ENCODE measurements at places on chromosomes 1 and 21.

DNA sequence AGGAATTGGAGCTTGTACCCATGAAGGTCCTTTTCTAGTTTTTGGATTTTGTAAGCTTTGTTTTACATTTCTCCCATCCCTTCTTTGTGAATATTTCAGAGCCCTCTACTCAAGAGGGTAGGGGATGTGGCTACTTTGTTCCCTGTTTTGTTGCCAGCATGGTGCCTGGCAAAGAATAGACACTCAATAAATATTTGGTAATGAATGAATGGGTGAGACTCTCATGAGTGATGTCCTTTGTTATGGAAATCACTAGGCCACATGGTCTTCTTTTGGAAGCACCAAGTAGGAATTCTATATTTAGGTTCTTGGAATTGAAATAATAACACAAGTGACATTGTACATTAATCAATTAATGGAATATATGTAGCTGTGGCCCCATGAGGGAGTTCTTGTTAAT lies 26.8 kb upstream of the ATP5PO start:
- no peak for DNase-seq

DNA sequence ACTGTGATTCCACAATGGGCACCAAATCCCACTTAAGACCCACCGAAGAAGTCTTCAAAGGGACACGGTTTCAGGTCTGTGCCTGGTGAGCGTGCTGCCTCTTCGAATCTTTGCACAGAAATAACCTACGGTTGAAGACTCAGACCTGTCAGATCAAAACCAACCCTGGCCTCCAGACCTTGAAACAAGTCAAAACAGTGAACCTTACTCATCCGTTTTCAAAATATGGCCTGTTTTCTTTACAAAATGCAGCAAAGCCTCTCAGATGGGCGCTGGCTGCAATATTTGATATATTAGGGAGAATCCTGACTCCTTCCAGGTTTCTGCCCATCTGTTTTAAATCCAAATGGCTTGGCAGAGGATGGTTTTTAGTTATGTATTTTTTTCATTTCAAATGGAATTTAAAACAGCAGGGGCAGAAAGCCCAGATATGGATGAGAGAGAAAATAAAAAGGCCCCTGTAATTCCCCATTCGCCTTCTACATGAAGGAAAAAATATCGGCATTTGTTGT lies 14.0 kb downstream of the JUN start:
- DNase-seq = no peak

DNA sequence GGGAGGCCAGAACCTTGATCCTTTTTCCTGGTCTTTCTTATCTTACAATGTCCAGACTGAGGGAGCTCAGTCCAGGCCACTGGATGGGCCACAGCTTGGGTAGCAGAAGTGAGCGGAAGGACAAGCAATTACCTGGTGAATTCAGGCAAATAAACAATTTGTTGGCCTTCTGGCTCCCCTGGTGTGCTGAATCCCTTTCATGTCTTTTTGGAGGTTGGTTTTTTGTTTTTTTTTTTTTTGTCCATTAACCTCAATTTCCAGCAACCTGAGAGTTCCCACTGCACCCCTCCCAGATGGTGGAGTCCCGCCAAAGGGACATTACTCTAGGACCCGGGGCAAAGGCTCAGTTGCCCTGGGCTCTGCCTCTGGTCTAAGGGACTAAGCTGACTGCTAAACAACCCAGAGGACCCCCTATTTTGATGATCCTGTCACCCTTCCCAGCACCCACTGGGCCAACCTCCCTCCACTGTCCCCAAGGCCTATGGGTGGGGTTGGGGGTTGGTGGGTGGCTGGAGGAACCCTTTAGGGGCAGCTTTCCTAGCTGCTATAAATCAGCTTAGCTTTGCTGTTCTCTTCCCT lies 85.5 kb downstream of the KCND3 start:
- no peak for DNase-seq

DNA sequence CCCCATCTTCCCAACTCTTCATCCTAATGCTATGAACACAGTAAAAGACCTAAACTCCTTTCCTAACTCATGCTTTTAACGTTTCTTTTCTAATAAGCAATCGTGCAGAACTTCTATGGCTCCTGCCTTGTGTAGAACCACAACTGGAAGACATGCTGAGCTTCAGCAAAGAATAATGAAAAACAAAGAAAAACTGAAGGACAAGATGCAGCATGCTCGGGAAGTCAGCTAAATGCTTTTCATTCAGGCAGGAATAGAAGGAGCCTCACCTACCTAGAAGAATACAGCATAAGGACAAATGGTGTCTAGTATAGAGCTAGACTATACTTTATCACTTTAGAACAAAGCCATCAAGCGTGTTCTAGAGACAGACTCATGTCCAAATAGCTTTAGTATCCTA lies 45.9 kb downstream of the LUZP1 start:
- DNase-seq = no peak

- peak; percentile 15 for DNase-seq
Observed at GRCh38 chr1:99407018-99407417, 142.7 kb downstream of the PLPPR4 start.

DNA sequence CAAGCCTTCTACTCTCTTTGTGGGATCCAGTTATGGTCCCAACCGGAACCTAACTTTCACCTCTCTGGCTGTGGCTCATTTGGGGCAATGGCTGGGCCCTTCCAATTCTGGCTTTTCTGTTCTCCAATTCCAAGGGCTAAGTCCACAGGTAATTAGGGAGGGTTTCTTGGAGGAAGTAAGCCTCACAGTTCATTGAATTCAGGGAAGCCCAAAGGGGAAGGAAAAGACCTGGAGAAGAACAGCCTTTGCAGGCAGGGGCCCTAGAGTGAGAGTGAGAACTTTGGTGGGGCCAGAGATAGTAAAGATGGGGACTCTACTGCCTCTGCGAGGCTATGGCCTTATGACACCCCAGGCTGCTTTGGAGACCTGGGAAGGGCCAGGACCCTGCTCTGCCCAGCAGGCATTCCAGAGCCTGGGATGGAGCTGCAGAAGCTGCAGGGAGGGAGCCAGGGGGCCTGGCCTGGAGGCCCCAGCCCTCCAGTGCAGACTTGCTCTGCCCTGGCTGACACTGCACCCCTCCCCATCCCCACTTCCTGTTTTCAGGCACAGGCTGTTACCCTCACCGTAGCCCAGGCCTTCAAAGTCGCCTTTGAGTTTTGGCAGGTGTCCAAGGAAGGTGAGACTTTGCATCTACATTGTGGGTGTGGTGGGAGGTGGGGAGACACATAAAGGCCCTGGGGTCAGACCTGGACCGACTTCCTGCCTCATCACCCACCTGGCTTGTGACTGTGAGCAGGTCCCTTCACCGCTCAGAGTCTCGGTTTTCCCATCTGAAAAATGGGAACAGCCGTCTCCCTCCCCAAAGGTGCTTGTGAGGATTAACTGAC lies 18.9 kb downstream of the LDLRAP1 start:
- DNase-seq = no peak

- peak; percentile 100 for DNase-seq
Observed at GRCh38 chr21:37338671-37339551, 27.7 kb upstream of the DYRK1A start.

GRCh38 chr21:42009831-42010506 lies at the start of gene ZBTB21:
TSS of gene ZBTB21 (minus strand) at chr21:42010360. CDS start at chr21:41994095, 16,265 bp downstream.
- peak; percentile 98 for DNase-seq

- no peak for DNase-seq
Observed at GRCh38 chr1:19439464-19440171, 45.7 kb downstream of the CAPZB start.

GRCh38 chr1:99950486-99950885 lies 19.3 kb upstream of the SLC35A3 start:
- no peak for DNase-seq

- peak; percentile 82 for DNase-seq
Observed at GRCh38 chr1:206866062-206866461, 639 bp downstream of the IL20 start.

- no peak for DNase-seq
Observed at GRCh38 chr1:212477680-212478466, 45.2 kb downstream of the NENF start.

DNA sequence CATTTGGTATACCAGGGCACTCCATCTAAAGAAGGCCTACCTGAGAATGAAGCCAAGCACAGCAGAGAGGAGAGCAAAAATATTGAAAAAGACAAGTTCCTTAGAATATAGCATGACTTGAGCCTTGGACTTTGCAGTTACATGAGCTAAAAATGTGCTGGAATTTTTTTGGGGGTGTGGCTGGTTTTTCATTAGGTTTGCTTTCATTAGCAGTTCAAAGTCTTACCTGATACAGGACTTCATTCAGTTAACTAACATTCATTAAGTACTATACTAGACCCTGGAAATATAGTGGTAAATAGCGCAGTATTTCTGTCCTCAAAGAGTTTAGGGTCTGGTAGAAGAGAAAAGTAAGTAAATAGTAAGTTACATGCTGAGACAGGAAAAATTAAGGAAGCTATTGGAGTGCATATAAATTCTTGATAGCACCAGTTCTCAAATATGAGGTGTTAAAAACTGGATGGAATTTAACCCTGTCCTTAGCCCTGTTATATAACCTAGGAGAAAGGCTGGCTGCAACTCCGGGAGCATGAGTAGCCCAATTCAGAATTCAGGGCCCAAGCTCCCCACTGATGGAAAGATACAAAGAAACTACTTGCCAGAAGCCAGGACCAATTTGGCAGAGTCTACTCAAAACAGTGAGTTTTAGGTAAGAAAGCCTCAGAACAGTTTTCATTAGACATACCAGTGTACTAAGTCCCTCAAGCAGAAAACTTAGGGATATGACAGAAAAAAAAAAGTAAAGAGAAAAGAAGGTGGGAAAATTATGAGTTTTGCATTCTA lies 3.1 kb upstream of the DOCK7 start:
- DNase-seq = no peak

- peak; percentile 55 for DNase-seq
Observed at GRCh38 chr1:13699936-13700520, at the start of gene PRDM2. TSS of gene PRDM2 (plus strand) at chr1:13700188. CDS start at chr1:13715606, 15,418 bp downstream.

DNA sequence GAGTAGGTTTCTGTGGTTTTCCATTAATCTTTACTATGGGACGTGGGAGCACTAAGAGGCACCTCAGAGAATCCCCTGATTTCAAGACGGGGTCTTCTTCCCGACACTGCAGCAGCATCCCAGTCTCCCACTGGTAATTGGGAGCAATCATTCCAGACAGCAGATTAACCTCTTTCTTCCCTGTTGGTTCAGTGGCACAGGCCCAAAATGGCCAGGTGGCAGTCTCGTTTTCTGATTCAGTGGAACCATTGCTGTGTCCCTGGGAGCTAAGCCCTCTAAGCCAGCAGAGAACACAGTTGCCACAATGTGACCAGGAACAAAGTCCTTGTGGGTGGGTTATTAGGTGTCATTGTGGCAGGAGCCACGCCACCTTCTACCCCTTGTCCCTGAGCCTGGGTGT lies 342.1 kb downstream of the MATN1 start:
- DNase-seq = no peak

DNA sequence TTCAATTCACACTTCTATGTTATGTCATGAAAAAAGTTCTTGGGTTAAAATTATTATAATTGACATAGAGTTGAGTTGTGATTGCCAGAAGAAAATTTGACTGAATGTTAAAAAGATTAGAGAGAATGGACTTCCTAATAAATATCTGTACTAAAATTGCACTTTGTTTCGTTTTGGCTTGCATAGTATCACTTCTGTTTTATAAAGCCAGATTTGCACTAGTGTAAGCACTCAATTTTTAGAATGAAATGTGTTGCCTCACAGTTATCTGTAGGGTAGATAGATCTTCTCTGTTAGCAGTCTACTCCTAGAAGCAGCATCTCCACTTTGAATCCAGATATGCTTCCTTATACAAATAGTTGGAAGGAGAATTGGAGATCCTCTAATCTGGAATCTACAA lies 95.2 kb upstream of the MPC2 start:
- no peak for DNase-seq

GRCh38 chr1:17551755-17552234 lies 12.3 kb downstream of the ARHGEF10L start:
- peak; percentile 82 for DNase-seq

DNA sequence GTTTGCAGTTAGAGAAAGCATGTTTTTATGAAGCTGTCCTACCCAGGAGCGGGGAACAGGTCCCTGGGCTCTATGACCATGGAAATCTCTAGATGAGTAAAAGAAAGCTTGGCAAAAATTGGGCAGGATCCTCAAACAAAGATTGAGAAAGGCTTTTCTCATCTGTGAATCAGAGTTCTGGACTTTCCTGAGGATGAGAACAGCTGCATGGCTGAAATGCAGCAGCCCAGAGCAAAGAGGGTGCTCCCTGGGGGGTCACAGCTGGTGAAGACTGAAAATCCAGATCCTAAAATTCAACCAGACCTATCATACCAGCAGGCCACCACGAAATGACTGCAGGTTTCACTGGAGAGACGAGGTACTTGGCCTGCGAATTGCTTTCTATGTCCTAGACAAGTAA lies 65.7 kb upstream of the APP start:
- DNase-seq = no peak

GRCh38 chr21:24224422-24224821 lies 1382.9 kb downstream of the MRPL39 start:
- no peak for DNase-seq

- DNase-seq = peak; percentile 71
Observed at GRCh38 chr1:112673592-112674439, 643 bp upstream of the MOV10 start.

- DNase-seq = no peak
Observed at GRCh38 chr1:117708323-117709248, 102.7 kb downstream of the TENT5C start.
